ENCODE measurements at places on chromosomes 7 and 10. TPM values are rescaled to one million over a fixed set of nuclear protein-coding genes. Genes with fewer than 3 reads are reported as not detected.

DNA sequence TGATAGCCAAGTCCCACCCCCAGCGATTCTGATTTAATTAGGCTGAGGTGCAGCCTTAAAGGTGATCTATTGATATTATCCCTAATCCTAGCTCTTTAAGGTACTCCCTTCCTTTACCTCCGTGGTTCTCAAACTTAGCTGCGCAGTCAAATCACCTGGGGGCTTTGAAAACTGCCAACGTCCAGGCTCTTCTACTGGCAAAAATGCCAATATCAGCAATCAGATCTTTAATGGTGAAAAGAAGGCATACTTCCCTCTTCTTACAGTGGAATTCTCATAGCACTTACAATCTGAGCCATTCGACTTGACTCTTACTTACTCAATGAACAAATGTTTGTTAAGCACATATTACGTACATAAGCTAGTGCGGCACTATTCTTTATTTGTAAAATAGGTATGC, 704 bp upstream of the SLC35B4 start:
- no peak for DNase-seq

DNA sequence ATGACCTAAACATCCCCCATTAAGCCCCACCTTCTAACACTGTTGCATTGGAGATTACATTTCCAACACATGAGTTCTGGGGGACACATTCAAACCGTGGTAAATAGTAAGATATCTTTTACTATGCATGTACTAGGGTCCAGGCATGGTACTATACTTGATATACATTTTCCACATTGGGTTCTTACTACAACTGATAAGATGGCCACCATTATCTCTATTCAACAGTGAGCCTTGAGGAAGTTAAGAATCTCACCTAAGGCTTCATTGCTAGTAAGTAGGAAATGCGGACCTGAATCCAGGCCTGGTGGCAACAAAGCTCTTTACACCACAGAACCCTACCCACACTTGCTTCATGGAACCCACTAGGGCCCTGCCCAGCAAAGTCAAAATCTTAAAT, 5.7 kb downstream of the PANK1 start:
- no peak for DNase-seq

DNA sequence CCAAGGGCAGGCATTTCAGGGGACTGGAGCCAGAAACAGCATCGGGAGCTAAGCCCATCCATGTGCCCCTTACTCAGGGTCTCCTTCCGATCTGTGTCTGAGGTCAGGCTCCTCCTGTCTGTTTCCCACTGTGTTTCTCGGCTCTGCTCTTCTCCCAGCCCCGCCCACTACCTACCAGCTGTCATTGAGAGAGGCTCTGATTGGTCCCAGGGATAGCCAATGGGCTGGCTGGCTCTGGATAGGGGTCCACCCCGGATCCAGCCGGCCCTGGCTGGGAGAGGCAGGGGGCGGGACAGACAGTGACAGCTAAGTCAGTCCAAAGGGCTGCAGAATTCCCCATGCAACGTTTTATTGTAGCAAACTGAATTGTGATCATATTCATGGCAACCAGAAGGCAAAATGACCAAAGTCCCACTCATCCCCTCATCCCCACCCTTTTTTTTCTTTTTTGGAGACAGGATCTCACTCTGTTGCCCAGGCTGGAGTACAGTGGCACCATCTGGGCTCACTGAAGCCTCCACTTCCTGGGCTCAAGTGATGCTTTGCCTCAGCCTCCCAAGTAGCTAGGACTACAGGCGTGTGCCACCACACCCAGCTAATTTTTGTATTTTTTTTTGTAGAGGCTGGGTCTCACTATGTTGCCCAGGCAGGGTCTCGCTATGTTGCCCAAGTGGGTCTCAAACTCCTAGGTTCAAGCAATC, 76.3 kb downstream of the CLIP2 start:
- DNase-seq, result peak; percentile 72

GRCh38 chr10:69377191-69377590, 39.5 kb downstream of the TACR2 start:
- DNase-seq, result no peak

GRCh38 chr7:116209561-116210070, 723 bp upstream of the TES start:
- DNase-seq, result no peak

The CALCR gene
- not detected for total RNA-seq

The ZNF239 gene
- total RNA-seq, result 9.2 TPM

The TWIST1 gene
- total RNA-seq, result 22.8 TPM

The OR2A7 gene
- 0.79 TPM for total RNA-seq

Measured in MG63 (cell line).